ENCODE measurements at places on chromosomes 5 and 9. TPM values are rescaled to one million over a fixed set of nuclear protein-coding genes. Genes with fewer than 3 reads are reported as not detected.

- DNase-seq = no peak
Measured at GRCh38 chr5:140664030-140664358, 710 bp upstream of the WDR55 start.

- no peak for DNase-seq
Measured at GRCh38 chr5:180870276-180871068, 9.4 kb upstream of the ZFP62 start.

GRCh38 chr5:38765399-38765861, 80.4 kb upstream of the OSMR start:
- DNase-seq = no peak

DNA sequence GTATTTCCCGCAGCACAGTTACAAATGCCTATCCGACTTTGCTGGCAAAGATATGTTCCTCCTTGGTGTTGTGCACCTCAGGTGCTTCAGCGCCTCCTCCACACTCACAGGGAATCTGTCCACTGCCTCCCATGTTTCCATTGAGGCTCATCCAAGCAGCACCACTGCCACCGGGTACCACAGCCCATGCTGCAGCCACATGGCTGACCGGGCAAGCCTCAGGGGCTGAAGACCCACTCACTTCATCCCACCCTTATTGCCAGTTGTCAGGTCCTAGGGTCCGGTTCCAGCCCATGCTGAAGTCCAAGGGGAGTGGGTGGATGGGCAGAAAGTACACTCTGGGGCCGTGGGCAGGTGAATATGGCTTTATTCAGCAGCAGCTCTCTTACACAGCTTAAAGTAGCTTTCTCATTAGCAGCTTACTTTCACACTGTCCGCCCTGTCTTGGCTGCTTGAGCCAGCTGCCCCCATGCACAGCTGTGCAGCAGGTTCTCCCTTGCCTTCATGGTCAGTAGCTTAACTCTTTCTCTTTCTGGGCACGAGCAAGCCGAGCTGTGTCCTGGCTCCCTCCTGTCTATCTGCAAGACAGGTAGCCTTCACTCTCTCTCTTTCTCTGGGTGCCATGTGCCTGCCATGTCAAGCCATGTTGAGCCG, 1052.3 kb downstream of the PTPRD start:
- no peak for DNase-seq

GRCh38 chr9:136255166-136255538, 9.5 kb upstream of the QSOX2 start:
- DNase-seq = no peak

- no peak for DNase-seq
Measured at GRCh38 chr5:173719731-173720082, 103.3 kb upstream of the BOD1 start.

SPAAR gene
- total RNA-seq = not detected

KIAA0825 gene
- total RNA-seq = 2.6 TPM

FBP2 gene
- total RNA-seq = not detected

SPATA31E1 gene
- not detected for total RNA-seq

MYMK gene
- total RNA-seq = not detected
